Myocyte (in vitro differentiated cells): ENCODE measurements at places on chromosomes 7 and 10.

GRCh38 chr7:128041203-128041602, 10.0 kb upstream of the LRRC4 start:
- DNase-seq, result peak; percentile 82

- DNase-seq, result no peak
Measured at GRCh38 chr10:1110674-1111119, 54.5 kb downstream of the WDR37 start.

DNA sequence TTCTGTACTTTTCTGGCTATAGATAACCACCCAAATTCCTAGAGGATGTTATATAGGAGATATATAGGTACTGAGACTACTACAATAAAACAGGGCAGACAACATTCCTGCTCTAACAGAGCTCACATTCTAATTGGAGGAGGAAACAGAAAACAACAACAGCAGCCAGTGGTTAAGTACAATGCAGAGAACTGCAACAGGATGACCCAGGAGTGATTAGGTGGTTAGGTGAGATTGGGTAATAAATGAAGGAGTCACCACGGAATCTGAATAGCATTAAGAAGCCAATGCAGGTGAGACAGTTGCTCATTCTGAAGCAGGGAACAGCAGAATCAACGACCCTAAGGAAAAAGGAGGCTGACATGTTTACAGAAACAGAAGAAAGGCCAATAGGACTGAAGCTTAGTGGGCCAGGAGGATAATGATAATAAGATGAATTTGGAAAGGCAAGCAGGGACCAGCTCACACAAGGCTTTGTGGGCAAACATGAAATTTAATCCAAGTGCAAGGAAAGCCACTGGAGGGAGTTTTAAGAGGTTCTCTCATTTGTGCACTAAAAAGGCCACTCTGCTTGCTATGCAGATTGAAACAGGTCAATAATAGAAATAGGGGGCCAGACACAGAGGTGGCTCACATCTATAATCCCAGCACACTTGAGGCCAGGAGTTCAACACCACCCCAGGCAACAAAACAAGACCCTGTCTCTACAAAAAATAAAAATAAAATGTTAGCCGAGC, 16.9 kb upstream of the REEP3 start:
- DNase-seq, result peak; percentile 47

GRCh38 chr7:155203059-155203881, 94.4 kb upstream of the INSIG1 start:
- DNase-seq, result no peak

- DNase-seq, result no peak
Measured at GRCh38 chr10:28674782-28675181, 2.5 kb upstream of the BAMBI start.

GRCh38 chr10:71138166-71138830, 74.1 kb upstream of the UNC5B start:
- no peak for DNase-seq

GRCh38 chr10:121627876-121628581, 29.8 kb upstream of the FGFR2 start:
- no peak for DNase-seq

DNA sequence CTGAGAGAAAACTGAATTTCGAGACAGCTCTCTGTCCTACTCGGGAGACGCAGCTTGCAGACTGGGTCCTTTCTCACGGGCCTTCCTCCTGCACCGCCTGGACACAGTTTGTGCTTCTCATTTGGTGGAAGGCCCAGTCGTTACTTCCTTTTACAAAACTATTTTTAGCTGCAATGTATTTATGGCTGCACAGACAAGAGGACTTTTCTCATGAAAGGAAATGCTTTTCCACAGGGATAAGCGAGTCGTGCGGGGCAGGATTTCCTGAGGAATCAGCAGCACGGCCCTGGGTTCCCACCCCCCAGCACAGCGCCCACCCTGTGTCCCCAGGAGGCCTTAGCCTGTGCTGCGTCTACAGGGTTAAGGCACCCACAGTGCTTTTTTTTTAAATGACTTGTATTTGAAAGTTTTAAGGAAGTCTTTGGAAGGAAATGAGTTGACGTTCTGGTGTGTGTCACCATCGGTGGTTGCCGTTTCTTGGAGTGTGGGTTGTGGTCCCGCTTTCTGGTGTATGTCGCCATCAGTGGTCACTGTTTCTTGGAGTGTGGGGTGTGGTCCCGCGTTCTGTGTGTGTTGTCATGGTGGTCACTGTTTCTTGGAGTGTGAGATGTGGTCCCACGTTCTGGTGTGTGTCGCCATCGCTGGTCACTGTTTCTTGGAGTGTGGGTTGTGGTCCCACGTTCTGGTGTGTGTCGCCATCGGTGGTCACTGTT, 50.9 kb downstream of the INPP5A start:
- DNase-seq, result no peak

- no peak for DNase-seq
Measured at GRCh38 chr7:1668396-1669063, 1.5 kb upstream of the ELFN1 start.

DNA sequence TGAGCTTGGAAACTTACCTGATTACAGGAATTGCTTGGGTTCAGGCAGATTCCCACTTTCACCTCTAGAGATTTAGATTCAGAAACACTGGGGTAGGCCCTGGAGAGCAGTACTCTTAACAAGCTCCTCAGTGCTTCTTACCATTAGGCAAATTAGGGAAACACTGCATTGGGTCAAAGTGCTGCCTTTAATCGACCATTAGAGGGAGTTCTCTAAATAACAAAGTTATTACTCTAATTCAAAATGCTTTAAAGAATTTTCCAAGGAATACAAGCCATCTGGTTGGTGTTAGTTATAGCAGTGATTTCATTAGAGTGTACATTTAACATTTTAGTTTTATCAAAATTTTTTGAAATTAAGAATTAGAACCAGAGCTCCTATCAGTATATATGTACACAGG, 324.5 kb downstream of the GFRA1 start:
- peak; percentile 30 for DNase-seq

GRCh38 chr7:1938788-1939433, 268.8 kb downstream of the ELFN1 start:
- DNase-seq, result no peak

DNA sequence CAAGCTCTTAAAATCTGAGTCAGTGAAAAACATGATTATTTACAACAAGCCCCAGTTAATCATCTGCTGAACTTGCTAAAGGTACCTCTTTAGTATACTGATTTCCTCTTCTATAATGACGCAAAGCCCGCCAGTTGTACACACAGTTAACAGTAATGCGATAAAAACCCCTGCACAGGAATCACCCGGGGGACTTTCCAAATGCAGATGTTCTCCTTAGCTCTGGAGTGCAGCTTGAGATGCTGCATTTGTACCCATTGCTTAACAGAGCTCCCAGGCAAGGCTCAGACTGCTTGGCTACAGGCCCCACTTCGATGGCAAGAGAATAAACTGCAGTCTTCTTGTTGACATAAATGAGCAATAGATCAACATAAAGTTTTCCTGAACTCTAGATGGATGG, 279.6 kb upstream of the HGF start:
- no peak for DNase-seq

DNA sequence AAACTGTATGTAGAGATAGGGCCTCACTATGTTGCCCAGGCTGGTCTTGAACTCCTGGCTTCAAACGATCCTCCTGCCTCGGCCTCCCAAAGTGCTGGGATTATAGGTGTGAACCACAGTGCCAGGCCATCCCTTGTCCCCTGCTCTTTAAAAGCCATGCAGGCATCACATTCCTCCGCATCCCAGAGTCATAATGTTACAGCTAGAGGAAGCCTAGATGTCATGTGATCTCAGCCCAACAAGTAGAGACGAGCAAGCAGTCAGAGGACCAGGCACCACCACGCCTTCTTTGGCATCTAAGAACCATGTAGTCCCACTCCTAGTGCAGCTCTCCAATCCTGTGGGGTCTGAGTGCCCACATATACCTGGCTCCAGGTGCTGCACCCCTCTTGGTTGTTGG, 13.1 kb downstream of the PODXL start:
- no peak for DNase-seq

DNA sequence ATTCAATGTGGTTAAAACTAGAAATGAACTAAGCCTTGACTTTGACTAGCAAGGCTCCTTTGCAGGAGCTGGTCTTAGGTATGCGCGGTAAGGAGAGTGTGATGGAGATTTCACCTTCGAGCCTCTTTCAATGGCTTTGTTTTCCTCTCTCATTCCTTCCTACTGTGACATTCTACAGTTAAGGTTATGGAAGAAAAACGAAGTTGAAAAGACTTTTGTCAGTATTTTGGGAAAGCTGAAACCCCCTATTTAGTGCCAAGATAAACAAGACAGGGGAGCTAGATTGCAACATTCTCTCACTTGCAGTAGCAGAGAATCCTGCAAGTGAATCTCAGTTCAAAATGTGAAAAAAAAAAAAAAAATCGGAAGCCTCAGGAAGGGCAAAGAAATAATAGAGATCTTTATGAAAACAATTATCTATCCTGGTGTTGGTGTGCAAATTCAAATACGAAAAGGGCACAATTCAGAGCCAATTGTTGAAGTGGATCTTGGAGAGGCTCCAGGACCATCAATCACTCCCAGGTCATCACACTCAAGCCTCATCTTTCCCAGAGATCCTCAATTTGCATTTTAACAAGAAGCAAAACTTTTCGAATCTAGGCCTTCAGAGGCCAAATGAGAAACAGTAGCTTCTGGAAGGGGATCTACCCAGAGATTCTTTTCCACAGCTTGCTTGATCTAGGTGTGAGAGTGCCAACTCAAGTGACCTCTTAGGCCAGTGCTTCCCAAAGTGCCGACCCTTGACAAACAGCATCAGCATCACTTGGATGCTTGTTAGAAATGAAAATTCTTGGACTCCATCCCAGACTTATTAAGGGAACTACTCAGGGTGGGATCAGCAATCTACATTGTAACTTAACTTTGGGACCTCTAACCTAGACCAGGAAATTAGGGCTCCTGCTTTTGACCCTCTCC, 163.8 kb downstream of the INHBA start:
- DNase-seq, result peak; percentile 35

DNA sequence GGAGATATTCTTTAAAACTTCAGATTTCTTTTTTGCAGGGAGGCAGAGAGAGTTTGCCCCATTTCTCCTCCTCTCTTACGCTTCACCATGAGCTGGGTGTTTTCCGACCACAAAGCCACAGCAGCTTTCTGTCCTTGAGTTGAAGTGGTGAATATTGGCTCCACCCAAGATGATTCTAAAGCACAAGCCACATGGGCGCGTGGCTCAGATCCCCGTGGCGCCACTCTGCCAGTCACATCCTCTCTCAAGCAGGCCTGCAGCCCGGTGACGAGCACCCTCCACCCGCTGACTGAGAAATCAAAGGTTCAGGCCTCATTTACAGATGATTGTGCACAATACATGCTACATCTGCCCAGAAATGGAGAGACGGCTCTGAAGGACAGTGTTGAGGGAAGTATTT, 27.6 kb upstream of the RNF32 start:
- no peak for DNase-seq

DNA sequence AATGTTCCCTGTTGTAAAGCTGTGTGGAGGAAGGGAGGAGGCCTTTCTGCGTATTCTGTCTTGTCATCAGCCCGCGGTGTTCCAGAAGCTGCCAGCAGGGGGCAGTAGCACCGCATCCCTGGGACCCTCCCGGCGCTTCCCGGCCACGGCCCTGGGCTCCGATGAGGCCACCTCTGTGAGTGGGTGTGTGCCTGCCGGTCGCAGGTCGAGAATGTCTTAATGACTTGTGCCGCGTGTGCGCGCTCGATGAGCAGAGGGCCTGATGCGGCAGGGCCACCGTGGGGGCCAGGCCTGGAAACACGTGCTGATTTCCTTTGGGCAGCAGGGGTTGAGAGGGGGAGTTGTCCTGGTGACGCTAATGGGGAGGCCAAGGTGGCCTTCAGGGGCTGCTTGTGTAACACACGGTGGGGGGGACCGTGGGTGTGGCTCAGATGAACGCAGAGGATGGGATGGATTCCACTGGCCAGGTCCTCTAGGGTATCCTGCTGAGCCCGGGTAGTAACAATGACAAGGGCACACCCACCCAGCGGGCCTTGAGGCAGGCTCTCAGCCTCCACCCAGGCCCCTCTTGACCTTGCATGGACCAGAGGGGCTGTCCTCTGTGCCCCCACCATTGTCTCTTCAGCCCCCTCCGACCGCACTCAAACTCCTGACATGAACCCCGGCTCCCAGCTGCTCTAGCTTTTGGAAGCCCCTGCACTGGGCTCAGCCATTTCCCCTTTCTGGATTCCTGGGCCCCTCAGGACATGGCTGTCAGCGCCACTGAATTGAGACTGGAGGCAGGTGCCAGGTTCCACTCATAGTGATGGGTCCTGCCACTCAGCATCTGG, 135.9 kb upstream of the PODXL start:
- DNase-seq, result peak; percentile 41

GRCh38 chr7:81333004-81333403, 414.2 kb upstream of the SEMA3C start:
- DNase-seq, result peak; percentile 44

DNA sequence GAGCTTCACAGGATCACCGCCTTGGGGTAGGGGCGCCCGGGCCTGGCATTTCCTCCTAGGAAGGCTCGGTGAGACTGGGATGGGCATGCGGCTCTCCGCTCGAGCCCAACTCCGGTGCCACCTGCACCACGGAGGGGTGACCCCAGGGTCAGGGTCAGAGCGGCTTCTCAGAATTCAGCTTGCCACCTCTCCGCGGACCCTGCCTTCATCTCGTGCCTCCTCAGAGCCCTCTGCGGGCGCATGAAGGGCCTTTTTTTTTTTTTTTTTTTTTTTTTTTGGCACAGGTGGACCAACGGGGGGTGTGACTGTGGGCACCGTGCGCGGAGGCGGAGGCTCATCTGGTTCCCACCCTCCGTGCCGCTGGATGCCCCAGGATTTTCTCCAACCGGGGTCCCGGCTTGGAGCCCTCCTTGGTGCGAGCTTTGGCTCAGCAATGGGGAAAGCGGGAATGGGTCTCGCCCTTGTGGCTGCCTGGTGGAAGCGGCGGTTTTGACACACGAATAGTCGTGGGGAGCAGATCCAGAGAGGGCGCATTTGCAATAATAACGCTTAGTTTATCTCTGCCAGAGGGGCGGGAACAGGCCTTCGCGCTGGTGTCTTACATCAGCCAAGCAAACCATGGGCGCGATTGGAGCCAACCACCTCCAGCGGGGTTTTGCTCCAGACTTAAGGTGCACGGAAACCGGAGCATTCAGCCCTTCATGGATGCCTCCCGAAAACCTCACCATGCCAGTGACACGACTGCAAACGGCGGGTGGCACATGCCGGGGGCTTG, 5.0 kb upstream of the TNRC18 start:
- peak; percentile 79 for DNase-seq

GRCh38 chr10:77223526-77224460, 413.8 kb downstream of the KCNMA1 start:
- DNase-seq, result peak; percentile 84

DNA sequence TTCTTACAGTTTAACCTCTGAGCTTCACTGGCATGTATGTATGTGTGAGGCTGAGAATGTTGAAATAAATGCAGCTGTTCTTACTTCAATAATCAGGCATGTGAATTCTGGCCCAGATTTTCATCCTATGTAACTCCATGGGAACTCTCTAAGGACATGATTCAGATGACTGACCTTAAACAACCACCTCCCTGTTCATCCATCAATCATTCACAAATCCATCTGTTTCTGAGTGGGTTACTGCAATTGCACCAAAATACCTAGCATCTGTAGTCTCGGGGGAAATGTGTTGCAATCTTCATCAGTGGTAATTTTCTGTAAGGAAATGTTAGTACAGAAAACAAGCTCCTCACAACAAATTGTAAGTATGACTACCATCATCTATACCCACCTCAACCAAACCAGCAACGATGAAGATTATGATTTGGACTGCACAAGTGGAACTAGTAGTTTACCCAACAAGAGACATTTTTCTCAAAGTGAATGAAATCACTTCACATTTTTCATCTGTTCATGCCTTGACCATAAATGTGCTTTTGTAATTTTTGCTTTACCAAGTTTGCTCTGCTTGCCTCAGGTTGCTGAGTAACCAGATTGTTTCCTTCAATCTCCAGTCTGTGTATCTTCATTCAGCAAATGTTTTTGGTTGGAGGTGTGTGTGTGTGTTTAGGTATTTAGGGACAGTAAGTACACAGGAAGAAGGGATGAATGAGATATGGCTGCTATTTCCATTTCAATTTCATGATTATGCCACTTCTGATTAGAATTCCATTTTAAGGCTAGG, 65.7 kb upstream of the FZD8 start:
- DNase-seq, result no peak
